ENCODE measurements at places on chromosomes 12 and 14.

DNA sequence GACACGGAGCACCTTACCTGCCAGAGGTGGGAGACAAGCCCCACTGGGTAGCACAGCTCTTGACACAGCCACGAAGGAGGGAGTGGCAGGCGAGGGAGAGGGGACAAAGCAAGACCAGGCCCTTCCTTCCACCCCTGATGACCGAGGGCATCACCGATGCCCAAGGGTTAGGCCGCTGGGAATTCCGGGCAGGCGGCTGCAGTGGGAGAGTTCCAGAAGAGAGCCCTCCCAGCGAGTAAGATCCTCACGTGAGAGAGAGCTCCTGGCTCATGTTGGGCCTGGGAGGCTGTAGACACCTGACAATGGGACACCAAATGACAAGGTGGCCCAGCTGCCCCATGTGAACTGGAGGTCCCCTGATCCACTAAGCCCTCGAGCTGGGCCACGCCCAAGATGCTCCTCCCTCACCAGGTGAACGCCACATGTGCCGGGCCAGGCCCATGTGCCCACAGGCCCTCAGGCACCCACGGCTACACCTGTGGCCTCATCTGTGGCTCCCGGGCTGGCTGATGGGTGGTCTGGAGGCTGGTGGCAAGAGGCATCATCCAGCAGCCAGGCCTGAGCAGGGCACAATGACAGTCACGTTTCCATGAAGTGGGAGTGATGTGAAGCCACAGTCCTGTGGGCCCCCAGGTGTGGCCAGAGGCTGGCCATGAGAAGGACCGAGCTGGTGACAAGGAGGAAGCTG lies 32.1 kb upstream of the C14orf180 start:
- no peak for DNase-seq

DNA sequence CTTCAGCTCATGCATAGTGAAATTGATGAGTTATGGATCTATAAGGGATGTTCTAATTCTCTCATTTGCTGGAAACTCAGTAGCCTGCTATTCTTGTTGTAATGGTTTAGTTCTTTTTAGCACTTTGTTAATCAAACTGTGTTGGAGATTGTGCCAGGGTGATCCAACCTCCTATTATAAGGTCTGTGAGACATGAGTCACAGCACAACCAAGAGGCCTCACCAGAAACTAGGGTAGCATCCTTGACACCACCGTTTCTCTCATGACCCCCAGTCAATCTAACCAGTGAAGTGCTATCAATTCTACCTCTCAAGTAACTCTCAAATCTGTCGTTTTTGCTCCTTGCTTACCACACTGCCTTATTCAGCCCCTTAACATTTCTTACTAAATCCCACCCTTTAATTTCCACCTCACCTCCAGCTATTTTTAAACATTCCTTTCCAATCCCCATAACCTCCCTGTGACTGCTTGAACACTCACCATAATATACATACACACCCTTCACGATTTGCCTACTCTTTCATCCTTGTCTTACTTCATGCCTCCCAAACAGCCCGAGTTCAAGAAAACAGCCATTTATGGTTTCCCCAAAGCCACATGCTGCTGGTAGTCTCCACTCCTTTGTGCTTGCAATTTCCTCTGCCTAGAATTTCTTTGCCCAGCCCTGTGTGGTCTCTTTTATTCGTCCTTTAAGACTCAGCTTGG lies 53.9 kb upstream of the NUDT4 start:
- no peak for DNase-seq

GRCh38 chr14:33848706-33849454 lies 102.0 kb downstream of the EGLN3 start:
- DNase-seq, result no peak

DNA sequence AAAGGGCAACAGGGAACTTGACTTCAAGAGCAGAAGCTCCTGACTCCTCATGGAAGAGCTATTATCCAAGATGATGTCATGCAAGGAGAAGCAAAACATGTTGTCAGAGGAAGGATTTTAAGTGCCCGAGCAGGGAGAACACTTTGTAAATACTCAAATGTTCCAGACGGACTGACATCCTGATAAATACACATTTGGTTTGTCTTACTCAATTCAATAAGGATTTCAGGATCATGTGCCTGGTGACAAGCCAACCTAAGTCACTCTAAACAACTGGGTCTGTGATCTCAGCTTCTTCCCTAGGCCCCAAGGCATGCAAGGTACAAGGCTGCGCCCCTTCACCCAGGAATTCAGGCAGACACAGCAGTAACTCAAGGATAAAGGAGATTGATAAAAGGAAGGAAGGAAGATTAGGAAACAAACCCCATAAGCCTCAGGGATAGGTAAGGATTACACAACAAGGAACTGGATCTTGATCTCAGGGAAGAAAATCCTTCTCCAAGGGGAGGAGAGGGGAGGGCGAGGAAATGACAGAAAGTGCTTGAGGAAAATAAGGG lies 26.8 kb upstream of the CEBPE start:
- DNase-seq, result no peak

DNA sequence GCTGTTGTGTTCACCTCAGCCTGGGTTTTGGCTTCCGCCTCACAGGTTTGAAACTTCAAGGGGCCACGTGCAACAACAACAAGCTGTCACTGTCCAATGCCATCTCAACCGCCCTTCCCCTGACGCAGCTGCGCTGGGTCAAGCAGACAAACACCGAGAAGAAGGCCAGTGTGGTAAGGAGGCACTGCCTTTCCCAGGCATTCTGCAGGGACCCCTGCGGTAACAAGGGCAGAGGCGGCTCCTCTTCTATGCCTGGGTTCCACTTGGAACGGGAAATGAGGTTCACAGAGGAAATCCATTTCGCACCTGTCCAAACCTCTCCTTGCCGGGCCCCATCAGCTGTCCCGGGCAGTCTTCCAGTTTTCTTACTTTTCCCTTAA lies 36.8 kb downstream of the HSP90AA1 start:
- DNase-seq, result no peak

- DNase-seq, result no peak
Observed at GRCh38 chr14:55851961-55852360, 266.2 kb upstream of the PELI2 start.

DNA sequence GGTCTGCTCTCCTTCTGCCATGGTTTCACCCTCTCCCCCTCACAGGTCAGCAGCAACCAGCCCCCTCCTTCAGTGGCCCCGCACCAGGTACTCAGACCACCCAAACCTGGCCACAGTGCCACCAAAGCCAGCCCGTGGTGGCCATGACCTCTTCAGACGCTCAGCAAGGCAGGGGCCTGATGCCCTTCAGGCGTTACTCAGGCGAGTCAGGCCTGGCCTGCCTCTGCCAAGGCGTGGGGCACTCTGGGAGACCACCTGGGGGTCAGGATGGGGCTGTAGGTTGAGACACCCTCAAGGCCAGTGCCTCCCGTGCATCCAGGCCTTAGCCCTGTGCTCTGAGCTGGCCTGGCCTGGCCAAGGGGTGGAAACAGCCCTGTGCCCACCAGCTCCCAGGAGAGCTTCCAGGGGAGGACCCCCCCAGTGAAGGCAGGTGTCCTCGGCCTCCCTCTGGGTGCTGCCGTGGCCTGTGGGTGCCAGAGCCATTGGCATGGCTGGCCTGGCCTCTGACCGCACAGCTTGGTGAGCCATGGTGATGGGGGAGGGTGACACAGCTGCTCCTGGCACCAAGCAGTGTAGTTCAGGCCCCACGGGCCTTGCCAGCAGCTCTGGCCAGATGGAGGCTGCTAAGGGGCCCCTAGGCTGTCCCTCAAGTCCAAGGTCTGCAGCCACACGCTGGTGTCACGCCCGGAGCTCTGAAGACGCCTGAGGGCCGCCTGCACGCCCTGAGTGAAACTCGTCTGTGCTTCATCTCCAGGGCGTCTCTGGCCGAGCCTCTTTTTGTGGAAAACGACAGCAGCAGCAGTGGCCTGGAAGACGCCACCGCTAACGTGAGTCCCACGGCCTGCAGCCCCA lies 15.1 kb downstream of the XRCC3 start:
- DNase-seq, result no peak

DNA sequence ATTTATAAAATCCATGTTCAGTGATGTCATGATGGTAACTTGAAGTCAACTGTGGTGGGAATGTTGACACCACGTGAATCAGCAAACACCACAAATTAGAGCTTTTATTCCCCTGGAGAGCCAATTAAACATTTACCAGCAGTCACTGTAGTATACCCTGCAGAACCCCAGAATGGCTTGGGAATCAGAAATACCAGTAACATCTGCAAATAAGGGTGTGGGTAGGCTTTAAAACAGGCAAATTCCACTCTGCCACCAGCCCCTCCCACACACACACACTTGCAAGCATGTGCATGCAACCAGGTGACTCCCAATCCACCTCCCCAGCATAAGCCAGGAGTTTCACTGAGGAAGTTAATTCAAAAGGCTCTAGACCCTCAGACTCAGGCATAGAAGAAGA lies 63.6 kb upstream of the TMEM263 start:
- no peak for DNase-seq

DNA sequence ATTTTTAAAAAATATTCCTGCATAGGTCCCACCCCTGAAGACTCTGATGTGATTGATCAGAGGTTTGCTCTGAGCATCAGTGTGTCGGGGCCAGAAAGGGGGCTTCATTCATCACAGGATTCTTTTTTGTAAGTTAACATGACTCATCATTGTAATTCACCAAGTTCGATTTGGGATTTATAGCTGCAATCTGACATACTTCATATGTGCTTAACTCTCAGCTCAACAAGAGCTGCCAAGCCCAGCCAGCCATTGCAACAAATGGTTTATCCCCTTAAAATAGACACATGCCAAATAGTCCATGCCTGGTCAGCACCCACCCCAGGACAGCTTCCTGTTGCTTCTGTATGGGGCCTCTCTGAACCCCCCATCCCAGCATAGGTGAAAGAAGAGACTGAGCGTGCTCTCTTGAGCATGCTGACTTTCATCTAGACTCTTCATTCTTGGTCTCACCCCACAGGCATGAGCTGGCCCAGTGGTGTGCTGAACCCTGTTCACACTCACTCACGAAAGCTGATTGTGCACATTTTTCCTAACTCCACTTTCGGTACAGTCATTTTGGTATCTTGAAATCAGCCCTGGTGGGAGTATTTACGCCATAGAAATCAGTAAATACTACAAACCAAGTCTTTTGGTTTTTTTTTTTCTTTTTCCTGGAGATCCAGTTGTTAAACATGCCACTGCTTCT lies 101.4 kb downstream of the STAB2 start:
- no peak for DNase-seq

GRCh38 chr14:96039633-96040311 lies 610 bp downstream of the C14orf132 start:
- no peak for DNase-seq

GRCh38 chr12:122116707-122117535 lies 38.4 kb downstream of the MLXIP start:
- DNase-seq, result no peak

DNA sequence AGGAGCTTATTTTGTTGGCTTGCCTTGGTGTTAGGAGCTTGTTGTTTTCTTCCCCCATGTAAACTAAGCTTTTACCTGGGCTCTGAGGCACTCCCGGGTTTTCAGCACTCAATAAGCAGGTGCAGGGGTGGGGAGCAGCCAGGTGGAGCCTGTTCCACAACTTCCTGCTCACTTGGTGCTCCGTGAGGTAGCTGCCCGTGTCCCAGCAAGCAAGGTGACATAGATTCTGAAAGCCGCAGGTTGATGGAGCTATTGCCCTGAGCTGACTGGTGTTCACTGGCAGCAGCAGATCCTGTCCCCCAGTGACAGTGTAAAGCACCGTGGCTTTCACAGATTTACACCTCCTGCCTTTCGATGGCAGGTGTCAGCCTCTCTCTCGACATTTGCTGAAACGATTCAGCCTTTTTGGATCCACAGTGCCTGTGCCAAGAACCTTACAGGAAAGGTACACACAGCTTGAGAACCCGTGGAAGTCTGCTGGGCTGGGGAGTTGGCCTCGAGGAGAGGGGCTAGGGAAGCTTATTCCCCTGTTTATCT lies 295.7 kb upstream of the FKBP4 start:
- DNase-seq, result no peak

GRCh38 chr14:93381644-93382043 lies 34.7 kb downstream of the COX8C start:
- DNase-seq, result no peak

GRCh38 chr12:124059752-124060151 lies 86.7 kb downstream of the ZNF664 start:
- DNase-seq, result no peak

DNA sequence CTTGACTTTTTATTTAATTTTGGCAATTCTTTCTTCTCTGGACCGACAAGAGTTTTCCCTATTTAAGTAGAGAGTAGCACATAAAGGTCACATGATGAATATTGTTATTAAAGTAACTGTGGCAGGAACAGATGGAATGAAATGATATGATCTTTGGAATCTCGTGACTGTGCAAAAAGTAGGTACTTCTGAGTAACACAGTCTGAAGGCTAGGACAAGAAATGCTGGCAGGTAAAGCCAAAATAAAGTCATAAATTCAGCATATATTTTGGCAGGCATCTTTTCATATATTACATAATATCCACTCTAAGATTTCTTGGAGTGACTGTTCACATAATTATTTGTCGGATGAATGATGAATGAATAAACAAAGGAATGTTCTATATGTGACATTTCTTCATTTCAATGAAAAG lies 121.4 kb downstream of the EFCAB11 start:
- DNase-seq, result no peak

- DNase-seq, result no peak
Observed at GRCh38 chr12:121543786-121544185, 37.0 kb downstream of the KDM2B start.

- DNase-seq, result no peak
Observed at GRCh38 chr14:70722418-70722817, 80.7 kb downstream of the TTC9 start.

GRCh38 chr12:9449181-9449580 lies 158.5 kb downstream of the KLRB1 start:
- DNase-seq, result no peak

GRCh38 chr12:26278266-26278665 lies 82.9 kb downstream of the SSPN start:
- DNase-seq, result no peak

DNA sequence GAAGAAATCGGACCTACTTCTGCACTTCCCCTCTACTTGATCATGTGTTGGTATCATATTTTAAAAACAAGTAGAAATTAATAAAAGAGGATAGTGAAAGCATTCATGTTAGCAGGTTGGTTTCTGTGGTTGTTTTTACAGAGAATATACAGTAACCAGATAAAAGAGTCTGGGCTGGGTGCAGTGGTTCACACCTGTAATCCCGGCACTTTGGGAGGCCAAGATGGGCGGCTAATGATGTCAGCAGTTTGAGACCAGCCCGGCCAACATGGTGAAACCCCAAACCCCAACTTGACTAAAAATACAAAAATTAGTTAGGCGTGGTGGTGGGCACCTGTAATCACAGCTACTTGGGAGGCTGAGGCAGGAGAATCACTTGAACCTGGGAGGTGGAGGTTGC lies 55.9 kb downstream of the LRP6 start:
- DNase-seq, result no peak
